HT-29 (cell line): ENCODE measurements at places on chromosomes 4 and X.

GRCh38 chrX:22345884-22346283, 73.2 kb downstream of the CBLL2 start:
- DNase-seq, result no peak

GRCh38 chrX:115437841-115438595, 123.0 kb upstream of the PLS3 start:
- no peak for DNase-seq

DNA sequence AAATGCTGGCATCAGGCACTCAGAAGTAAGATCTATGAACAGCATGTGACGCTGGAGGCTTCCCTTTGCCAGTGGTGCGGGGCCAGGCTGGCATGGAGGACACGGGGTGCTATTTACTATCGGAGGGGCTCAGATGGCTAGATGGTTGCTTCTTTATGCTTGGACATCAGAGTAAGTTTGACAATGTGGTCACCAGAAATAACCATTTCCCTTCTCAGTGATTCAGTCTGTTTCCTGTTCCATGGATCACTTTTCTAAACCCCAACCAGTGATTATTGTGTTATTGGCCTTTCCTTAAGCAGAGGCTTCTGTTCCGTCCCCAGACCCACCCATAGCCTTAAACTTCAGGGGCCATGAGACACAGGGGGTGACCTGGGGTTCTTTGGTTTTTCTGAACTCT, 55.4 kb upstream of the DHX15 start:
- DNase-seq, result no peak

DNA sequence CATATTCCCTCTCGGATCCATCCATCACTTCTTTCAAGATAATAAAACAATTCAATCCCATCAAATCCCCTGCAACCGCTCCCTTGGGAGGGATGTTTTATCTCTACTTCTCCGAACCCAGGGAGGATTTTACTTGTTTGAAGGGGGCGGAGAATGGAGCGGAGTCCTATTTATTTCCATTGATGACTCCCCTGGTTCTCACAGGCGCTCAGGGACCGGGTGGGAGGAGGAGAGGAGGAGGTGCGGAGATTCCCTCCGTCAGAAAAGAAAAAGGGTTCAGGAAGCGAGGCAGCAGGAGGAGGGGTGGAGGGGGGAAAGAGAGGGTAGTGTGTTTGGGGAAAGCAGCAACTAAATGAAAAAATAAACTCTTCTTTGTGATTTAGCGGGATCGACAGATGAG, 2.1 kb downstream of the NDNF start:
- no peak for DNase-seq

DNA sequence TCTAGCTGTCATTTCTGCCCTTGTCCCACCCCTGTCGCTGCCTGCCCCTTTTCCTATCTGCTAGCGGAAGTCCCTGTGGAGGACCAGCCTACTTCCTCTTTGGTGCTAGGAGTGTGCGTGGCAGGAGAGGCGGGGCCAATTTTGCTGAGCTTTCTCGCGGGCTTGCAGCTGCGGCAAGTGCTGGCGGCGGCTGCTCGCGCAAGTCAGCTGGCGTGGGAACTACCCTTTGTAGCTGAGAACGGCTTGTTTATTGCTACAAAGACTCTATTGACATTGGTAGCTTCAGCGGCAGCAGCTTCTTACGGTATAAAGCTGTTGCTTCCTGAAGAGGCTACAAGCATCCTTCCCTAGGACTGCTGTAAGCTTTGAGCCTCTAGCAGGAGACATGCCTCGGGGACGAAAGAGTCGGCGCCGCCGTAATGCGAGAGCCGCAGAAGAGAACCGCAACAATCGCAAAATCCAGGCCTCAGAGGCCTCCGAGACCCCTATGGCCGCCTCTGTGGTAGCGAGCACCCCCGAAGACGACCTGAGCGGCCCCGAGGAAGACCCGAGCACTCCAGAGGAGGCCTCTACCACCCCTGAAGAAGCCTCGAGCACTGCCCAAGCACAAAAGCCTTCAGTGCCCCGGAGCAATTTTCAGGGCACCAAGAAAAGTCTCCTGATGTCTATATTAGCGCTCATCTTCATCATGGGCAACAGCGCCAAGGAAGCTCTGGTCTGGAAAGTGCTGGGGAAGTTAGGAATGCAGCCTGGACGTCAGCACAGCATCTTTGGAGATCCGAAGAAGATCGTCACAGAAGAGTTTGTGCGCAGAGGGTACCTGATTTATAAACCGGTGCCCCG, at the start of gene MAGEH1:
Gene MAGEH1 (plus strand): TSS at position 138 of the 843 bp plus-strand sequence. CDS start 248 bp downstream, at position 386.
- no peak for DNase-seq

DNA sequence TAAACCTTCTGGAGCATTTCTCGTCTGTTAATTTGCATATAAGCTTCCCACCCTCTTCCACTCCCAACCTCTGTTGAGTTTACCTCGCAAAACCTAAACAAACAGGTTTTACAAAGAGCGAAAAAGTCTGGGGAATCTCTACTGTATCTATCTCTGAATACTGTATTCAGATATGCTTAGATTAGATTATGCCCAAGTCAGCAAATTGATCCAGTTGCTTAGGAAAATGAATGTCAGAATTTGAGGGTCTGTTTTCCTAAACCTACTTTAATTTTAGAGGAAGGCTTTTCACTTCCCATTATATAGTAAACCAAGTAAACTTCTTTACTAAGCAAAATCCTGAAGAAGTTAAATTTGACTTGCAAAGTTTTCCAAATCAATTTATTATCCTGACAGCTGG, 6.7 kb downstream of the CCNA2 start:
- DNase-seq, result no peak
